ENCODE measurements at places on chromosomes 4 and X.

- DNase-seq, result no peak
Measured at GRCh38 chr4:147740176-147740575, 8.3 kb downstream of the ARHGAP10 start.

GRCh38 chrX:53281321-53281822 lies at the start of gene IQSEC2:
Gene IQSEC2, minus strand, starts transcription at chrX:53281584.
- DNase-seq, result no peak

DNA sequence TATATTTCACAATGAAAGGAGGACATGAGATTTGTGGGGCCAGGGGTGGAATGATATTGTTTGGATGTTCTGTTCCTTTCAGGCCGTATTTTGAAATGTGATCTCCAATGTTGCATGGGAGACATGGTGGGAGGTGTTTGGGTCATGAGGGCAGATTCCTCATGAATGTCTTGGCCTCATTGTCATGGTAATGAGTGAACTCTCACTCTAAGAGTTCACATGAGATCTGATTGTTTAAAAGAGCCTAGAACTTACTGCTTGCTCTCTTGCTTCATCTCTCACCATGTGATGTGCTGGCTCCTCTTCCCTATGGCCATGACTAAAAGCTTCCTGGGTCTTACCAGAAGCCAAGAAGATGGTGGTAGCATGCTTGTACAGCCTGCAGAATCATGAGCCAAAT lies 1183.0 kb downstream of the TECRL start:
- no peak for DNase-seq

DNA sequence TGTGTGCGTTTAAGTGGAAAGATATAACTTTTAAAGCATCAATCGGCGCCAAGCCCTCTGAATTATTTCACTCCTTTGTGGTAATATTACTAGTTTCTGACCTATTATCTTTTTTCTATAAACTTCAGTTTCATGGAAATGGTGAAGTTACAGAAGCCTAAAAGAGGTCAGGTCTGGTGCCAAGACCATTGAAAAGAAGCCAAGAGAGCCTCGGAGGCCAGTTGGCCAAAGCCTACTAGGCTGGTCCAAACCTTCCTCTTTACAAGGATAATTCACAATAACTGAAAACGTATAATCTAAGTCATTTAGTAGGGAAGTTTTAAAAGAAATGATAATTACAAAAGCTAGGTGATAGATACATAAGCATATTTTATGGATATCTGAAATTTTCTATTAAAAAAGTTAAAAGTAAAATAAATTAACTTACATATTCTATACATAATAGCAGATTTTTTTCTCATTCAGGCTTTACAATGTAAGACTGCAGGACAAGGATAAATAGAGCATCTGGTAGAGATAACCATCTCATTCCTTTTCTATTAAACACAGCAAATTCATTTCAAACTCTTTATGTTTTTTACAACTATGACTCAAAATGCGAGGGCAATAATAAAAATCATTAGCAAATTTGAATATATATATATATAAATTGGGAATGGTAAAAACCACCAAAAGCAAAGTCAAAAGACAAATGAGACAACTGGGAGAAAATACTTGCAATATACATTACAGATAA lies 49.2 kb downstream of the WDFY3 start:
- no peak for DNase-seq

GRCh38 chrX:130984782-130985181 lies 73.4 kb upstream of the ARHGAP36 start:
- DNase-seq, result no peak

- DNase-seq, result peak; percentile 44
Measured at GRCh38 chr4:75916091-75916661, 13.9 kb upstream of the PPEF2 start.

GRCh38 chr4:83644677-83645659 lies 109.1 kb downstream of the GPAT3 start:
- peak; percentile 70 for DNase-seq

DNA sequence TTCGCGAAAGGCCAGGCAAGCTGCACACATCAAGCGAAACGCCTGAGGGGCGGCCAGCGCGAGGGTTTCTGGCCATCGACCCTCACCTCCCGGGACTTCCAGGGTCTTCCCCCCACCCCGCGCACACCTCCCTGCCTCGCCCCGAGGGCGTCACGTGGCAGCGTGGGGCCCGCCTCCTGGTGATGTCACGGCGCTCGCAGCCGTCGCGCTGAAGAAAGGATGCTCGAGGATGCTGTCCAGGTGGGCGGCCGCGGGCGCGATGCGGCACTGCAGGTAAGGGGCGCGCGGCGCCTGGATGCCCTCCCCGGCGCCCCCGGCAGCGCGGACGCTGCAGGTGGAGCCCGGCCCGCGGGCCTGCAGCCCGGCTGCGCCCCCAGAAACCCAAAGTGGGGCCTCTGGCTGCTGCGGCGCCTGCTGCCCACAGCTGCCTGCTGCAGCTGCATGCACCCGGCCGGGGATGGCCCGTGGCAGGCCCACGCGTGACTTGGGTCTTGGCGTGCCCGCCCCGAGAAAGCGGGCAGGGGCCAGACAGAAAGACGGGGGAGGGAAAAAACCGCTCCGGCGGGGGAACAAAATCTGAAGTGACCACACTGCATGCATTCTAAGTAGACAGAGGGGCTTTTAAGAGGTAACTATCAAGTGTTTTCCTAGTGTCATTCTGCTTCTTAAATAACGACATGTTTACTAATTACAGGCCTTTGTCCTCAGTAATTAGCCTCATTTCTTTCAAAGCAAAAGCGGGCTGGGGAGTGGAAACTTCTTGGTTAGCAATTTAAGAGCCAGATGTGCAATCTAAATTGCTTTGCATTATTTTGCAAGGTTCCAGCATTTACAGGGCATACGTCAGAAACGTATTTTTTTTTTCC lies 1.7 kb downstream of the CLCN4 start:
- no peak for DNase-seq

DNA sequence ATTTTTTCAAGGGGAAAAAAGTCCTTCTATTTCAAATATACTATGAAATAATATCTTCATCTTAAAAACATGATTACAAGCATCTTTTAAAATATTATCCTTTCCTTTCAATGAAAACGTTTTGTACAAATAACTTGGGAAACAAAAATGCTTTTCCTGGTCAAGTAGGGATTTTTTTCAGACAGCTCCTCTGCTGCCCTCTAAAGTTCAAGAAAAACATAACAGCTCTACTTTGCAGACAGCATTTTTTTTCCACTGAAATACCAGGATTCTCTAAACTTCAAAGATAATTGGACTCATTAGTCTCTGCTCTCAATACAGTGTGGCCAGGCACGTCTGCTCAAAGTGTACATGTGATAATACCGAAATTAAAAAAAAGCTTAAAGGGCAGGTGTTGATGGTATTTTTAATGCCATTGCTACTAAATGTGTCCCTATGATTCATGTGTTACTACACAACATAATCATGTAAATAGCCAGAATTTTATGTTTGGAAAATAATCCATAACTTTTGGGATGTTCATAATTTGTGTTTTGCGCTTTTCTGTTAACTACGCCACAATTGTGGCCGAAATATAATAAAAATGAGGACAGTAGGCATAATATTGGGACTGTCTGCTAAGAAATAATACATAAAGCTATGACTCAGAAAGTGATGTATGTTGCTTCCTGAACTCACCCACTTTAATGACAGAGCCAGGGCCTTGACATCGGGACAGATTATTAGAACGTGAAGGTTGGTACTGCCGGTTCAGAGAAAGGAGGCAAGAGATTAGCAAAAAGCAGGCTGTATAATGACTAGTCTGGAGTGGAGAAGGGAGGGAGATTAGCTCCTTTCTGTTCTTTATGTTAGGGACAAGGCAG lies 478.9 kb downstream of the KCNIP4 start:
- DNase-seq, result no peak

DNA sequence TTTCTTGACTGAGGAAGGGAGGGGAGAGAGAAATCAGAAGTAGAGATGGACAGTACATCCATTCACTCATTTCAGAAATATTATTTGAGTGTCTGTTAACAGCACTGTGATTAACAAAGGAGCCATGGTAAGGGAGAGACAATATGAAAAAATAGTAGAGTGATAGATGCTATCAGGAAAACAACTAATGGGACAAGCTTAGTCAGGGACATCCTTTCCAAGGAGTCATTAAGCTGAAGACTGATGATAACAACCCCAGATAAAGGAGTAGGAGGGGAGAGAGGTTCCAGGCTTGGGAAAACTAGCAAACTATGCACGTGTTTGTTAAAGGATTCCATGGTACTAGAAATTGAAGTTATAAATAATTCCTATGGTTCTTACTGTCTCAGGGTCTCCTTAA lies 122.2 kb downstream of the CBR4 start:
- DNase-seq, result no peak

DNA sequence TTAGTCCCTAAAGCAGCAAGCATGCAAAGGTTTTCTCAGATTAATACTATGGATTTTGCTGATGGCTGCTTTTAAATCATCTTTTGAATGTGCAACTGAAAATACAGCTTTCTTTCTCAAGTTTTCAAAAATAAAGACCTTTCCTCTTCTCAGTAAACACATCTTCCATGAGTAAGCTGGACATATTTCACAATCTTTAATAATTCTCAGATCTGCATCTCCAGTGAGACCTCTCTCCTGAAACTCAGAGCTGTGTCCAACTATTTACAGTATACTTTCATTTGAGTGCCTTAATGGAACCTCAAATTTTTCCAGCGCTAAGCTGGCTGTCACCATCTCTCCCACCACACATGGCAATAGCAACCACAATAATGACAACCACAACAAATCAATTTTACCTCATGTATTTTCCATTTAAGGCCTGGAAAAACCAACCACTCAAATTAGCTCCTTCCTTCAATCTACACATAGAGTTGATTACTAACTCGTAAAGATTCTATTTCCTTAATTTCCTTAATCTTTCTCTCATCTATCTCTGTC lies 192.4 kb upstream of the RPL34 start:
- no peak for DNase-seq

DNA sequence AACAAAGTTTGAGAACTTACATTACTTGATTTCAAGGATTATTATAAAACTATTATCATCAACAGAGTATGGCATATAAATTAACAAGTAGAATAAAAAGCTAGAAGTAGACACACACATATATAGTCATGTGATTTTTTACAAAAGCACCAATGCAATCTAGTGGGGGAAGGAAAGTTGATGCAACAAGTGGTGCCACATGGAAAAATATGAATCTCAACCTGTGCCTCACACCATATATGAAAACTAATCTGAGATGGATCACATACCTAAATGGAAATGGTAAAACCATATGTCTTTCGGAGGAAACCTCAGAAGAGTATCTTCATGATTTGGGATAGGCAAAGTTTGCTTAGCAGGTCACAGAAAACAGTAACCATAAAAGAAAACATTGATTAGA lies 34.9 kb upstream of the USP9X start:
- no peak for DNase-seq

DNA sequence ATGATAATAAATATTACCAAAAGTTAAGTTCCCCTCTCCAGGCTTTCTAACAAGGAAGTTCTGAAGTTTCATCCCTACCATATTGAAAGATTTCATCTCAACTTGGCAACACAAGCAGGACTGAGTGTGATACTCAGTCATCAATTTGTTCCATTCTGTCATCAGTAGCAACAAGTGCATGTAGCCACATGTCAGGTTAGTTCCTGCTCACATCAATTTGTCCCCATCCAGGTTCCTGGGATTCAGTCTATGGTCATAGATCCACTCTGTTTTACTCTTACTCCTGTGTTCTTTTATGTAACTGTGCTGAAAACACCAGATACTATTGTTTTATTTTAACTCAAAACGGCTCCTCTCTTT lies 22.2 kb downstream of the SMPX start:
- DNase-seq, result no peak

GRCh38 chr4:182764137-182764536 lies 153.0 kb downstream of the DCTD start:
- DNase-seq, result no peak

- no peak for DNase-seq
Measured at GRCh38 chr4:184747034-184747830, 13.3 kb upstream of the CENPU start.

DNA sequence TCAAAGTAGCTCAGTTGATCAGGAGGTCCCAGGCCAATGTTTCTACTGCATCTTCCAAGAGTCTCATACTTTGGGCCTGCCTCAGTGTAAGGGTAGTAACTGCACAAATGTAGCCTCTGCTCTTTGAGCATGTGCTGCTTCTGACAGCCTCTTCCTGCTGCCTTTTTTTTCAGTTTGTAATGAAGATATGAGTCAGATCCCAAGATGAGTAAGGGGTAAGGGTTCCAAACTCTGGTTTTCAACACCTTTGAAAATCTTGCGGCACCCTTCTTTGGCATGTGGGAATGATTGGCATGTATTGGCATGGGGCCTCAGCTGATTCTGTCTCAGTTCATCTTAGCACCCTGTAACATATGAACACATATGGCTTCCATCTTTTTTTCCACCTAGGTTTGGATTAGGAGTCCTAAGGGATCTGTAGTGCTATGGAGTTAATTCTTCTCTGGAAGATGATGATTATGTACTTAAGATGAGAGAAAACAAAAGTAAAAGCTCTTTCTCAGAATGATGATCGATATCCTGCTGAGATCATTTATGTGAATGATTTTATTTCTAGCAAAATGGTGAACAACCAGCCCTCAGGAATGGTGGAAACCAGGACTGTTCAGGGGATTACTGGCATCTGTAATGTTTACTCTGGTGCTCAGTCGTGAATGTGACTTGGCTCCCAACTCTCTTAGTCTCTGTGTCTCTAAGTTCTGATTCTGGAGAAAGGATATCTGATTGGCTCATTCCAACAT lies 118.7 kb upstream of the PRPS2 start:
- peak; percentile 71 for DNase-seq

GRCh38 chr4:55409468-55410171 lies 13.9 kb downstream of the TMEM165 start:
- DNase-seq, result no peak

- DNase-seq, result no peak
Measured at GRCh38 chrX:15430584-15430983, 46.4 kb upstream of the VEGFD start.

DNA sequence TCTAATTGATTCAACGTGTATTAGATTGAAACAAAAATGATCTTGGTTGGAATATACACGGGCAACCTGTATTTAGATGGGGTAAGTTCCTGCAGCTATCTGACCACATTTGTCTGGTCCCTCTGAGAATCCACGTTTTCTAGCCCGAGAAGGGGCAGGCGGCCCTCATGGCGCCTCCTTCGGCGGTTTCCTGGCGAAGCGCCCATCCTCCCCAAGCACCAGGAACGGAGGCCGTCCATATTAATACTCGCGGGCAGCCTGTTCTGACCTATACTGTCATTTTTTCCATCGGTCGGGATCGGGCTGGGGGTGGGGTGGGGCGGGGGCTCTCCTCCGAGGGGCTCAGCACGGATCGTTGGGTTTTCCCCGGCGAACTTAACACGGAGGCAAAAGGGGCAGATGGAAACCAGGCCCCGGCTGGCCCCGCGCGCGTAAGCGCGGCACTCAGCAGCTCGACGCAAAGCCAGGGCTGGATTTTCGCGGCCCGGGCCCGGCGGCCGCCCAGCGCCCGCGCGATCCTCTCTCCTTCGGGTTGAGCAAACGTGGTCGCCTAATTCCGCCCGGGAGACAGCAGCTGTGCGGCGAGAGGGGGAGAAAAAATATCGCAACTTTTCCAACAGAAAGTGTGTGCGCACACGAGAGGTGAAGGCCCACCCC lies 77.2 kb upstream of the BCOR start:
- DNase-seq, result peak; percentile 62

- DNase-seq, result peak; percentile 81
Measured at GRCh38 chr4:152536545-152537182, 772 bp upstream of the FBXW7 start.

- DNase-seq, result no peak
Measured at GRCh38 chr4:1109333-1109732, 4.0 kb downstream of the RNF212 start.

- DNase-seq, result no peak
Measured at GRCh38 chrX:129361576-129361975, 161.7 kb downstream of the SMARCA1 start.

- DNase-seq, result no peak
Measured at GRCh38 chrX:95350774-95351488, 1333.7 kb upstream of the DIAPH2 start.

Data from activated CD4-positive, alpha-beta T cell treated with anti-CD3 and anti-CD28 coated beads, Interleukin-2, amount 50 U/mL, for 16 hours (primary cell).